ENCODE measurements at places on chromosomes 1 and 21.

- DNase-seq, result no peak
- H3K36me3 ChIP-seq, result peaks cover 21% of the 10 kb centered on the region
- no peaks in the 10 kb centered on the region for H3K27me3 ChIP-seq
- no peaks in the 10 kb centered on the region for H3K4me1 ChIP-seq
- H3K27ac ChIP-seq, result no peak overlapping the region
Measured at GRCh38 chr1:246092136-246092535, 414.9 kb downstream of the SMYD3 start.

DNA sequence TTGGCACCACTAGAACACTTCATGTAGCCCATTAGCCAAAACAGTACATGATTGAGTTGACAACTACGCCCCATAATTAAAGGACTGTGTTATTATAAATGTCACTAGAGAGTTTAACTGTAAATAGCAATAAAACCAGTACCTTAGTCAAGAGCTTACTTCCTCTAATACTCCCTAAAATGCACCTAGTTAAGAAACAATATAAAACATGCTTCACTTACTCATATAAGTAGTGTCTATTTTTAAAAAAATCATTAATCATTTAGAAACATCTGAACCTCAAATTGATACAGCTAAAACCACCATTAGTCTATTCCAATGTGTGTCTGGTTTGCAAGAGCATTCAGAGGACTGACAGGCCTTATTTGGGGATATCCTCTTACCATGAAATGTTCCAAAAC, 25.3 kb downstream of the PTP4A2 start:
- H3K27ac ChIP-seq, result no peak overlapping the region
- no peak for DNase-seq
- H3K27me3 ChIP-seq, result no peaks in the 10 kb centered on the region
- H3K36me3 ChIP-seq, result peaks cover 20% of the 10 kb centered on the region

- no peaks in the 10 kb centered on the region for H3K27me3 ChIP-seq
- H3K4me1 ChIP-seq, result peaks cover 2% of the 10 kb centered on the region
Measured at GRCh38 chr1:39003794-39004193, 12.7 kb downstream of the AKIRIN1 start.

GRCh38 chr1:154851392-154852177, 18.5 kb downstream of the KCNN3 start:
- no peaks in the 10 kb centered on the region for H3K4me1 ChIP-seq
- peaks cover 25% of the 10 kb centered on the region for H3K27me3 ChIP-seq
- no peaks in the 10 kb centered on the region for H3K36me3 ChIP-seq

GRCh38 chr1:23362218-23362713, 7.4 kb downstream of the ZNF436 start:
- H3K4me1 ChIP-seq, result peaks cover 10% of the 10 kb centered on the region
- H3K27ac ChIP-seq, result no peak overlapping the region
- H3K27me3 ChIP-seq, result no peaks in the 10 kb centered on the region
- H3K4me3 ChIP-seq, result no peak overlapping the region

- no peaks in the 10 kb centered on the region for H3K36me3 ChIP-seq
- H3K4me1 ChIP-seq, result no peaks in the 10 kb centered on the region
- no peak overlapping the region for H3K27ac ChIP-seq
- DNase-seq, result no peak
- peaks cover 14% of the 10 kb centered on the region for H3K27me3 ChIP-seq
Measured at GRCh38 chr1:94305704-94306103, 68.3 kb upstream of the ARHGAP29 start.

DNA sequence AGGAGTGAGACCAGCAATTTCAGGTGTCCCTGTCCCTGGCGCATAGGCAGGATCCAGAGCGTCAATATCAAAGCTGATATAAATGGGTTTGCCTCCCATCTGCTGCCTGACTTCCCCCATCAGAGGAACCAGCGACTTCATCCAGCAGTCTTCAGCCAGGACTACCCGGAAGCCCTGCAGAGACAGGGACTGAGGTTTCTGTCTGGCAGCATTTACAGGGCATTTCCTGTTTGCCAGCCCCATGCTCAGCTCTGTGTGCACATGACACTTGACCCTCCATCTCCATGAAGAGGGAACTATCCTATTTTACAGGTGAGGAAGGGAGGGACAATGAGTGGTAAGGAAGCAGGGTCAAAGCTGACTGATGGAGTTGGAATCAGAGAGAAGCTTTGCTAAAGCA, 7.2 kb downstream of the AGMAT start:
- H3K36me3 ChIP-seq, result no peaks in the 10 kb centered on the region
- DNase-seq, result no peak
- no peak overlapping the region for H3K27ac ChIP-seq
- peaks cover 21% of the 10 kb centered on the region for H3K4me1 ChIP-seq
- H3K27me3 ChIP-seq, result no peaks in the 10 kb centered on the region
- H3K4me3 ChIP-seq, result no peak overlapping the region

GRCh38 chr21:41428311-41428710, 2.3 kb downstream of the MX1 start:
- peaks cover 6% of the 10 kb centered on the region for H3K36me3 ChIP-seq

GRCh38 chr21:41744028-41744930, 22.6 kb downstream of the RIPK4 start:
- no peaks in the 10 kb centered on the region for H3K4me1 ChIP-seq
- H3K27me3 ChIP-seq, result peaks cover 29% of the 10 kb centered on the region
- no peak for DNase-seq
- H3K4me3 ChIP-seq, result no peak overlapping the region
- no peaks in the 10 kb centered on the region for H3K36me3 ChIP-seq

- H3K4me1 ChIP-seq, result peaks cover 23% of the 10 kb centered on the region
- no peaks in the 10 kb centered on the region for H3K27me3 ChIP-seq
- H3K27ac ChIP-seq, result peak overlapping the region; percentile 20
- H3K36me3 ChIP-seq, result no peaks in the 10 kb centered on the region
- DNase-seq, result no peak
Measured at GRCh38 chr1:74650561-74650960, 23.0 kb downstream of the ERICH3 start.

GRCh38 chr1:217089361-217090014, 366.3 kb upstream of the ESRRG start:
- H3K4me3 ChIP-seq, result no peak overlapping the region
- H3K36me3 ChIP-seq, result no peaks in the 10 kb centered on the region
- no peaks in the 10 kb centered on the region for H3K4me1 ChIP-seq
- H3K27ac ChIP-seq, result no peak overlapping the region

DNA sequence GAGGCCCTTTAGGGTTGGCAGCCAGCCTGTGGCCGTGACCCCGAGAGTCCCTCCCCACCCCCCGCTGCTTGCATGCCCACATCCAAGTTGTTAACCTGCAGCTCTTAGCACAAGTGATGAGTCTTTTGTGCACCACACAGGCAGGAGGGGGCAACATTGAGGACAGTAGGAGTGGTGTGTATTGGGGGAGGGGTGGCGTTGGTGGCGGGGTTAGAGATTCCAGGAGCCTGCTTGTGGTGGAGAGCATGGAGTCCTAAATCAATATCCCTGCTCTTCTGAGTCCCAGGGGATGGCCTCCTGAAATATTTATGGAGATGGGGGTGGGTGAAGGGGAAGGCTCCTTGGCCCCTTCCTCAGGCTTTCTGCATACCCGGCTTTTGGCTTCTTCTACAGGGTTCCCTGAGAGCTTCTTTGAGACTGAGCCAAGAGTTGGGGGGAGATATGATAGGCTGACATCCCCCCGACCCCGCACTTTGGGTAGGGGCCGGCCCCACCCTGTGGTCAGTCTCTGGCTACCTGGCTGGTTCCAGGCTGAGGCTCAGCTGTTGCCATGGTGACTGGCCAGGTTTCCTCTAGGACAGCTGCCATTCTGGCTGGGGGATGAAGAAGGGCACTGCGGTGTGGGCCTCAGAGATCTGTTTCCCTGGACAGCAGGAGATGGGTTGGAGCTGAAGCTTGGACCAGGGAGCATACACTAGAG, 5.0 kb downstream of the CHRNB2 start:
- no peak overlapping the region for H3K4me3 ChIP-seq
- H3K27me3 ChIP-seq, result peaks cover 52% of the 10 kb centered on the region
- no peak for DNase-seq
- H3K27ac ChIP-seq, result no peak overlapping the region

DNA sequence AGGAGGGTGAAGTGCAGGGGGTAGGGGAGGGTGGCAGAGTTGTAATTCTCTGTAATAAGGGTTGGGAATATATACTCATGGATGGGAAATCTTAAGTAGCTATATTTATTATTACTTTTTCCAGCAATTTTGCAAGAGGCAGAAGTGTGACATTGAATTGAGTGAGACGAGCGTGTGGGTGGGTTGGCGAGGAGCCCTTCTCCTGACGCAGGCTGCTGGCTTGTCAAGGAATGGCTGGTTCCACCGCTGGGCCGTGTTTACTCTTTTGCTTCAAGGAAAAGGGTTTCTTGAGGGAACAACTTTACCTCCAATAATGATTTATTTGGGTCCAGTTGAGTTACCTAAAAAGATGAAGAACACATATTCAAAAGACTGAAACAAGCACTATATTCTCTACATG, 17.9 kb upstream of the DMRTA2 start:
- no peak overlapping the region for H3K4me3 ChIP-seq
- no peaks in the 10 kb centered on the region for H3K27me3 ChIP-seq
- DNase-seq, result no peak
- H3K4me1 ChIP-seq, result no peaks in the 10 kb centered on the region
- H3K27ac ChIP-seq, result no peak overlapping the region
- peaks cover 17% of the 10 kb centered on the region for H3K36me3 ChIP-seq

GRCh38 chr1:234676103-234676594, 66.2 kb upstream of the IRF2BP2 start:
- H3K27me3 ChIP-seq, result no peaks in the 10 kb centered on the region
- peaks cover 10% of the 10 kb centered on the region for H3K4me1 ChIP-seq
- DNase-seq, result peak; percentile 39
- H3K4me3 ChIP-seq, result peak overlapping the region; percentile 92

DNA sequence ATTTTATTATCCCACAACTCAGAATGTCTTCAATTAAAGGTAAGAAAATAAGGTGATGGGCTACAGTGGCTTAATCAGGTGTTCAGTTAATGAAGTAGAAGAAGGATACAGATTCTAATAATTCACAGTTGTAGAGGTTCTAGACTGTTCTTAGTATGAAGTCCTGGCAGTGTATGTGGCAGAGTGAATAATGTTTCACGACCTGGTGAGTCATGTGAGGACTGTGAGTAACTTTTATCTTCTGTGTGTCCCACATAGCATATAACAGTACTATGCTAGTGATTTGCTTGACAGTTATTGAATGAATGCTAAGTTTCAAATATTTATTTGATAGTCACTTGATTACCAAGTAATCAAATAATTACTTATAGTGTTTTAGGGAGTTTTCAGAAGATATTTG, 20.0 kb downstream of the SLC16A4 start:
- no peak overlapping the region for H3K4me3 ChIP-seq
- DNase-seq, result no peak
- H3K36me3 ChIP-seq, result no peaks in the 10 kb centered on the region
- H3K4me1 ChIP-seq, result peaks cover 4% of the 10 kb centered on the region
- no peaks in the 10 kb centered on the region for H3K27me3 ChIP-seq

GRCh38 chr1:166377896-166378295, 211.1 kb upstream of the FAM78B start:
- H3K27me3 ChIP-seq, result no peaks in the 10 kb centered on the region
- DNase-seq, result no peak
- H3K4me1 ChIP-seq, result no peaks in the 10 kb centered on the region
- H3K27ac ChIP-seq, result no peak overlapping the region
- no peaks in the 10 kb centered on the region for H3K36me3 ChIP-seq

DNA sequence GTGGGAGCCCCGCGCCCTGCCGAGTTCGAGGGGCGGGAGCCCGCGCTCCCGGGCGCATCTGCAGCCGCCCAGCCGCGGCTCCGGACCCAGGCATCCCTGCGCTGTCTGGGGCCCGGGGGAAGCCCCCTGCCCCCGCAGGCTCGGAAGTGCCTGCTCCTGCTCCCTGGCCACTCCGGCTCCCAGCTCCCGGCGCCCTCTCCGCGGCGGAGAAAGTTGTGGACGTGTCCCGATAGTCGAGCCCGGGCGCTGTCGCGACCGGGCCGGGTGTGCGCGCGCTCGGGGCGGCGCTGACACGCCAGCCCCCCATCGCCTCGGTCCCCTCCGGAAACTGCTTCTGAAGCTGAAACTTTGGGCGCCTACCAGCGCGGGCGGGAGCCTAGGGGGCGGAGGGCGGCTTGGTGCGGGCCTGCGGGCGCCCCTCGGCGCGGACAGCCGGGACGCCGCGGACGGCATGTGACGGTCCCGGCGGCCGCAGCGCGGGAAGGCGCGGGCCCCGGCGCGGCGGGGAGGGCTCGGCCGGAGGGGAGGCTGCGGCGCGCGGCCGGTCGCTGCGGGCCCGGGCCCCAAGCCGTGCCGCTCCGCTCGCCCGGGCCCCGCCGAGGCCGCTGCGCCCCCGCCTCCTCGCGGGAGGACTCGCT, 515 bp downstream of the MAN1C1 start:
- H3K4me3 ChIP-seq, result peak overlapping the region; percentile 67
- H3K4me1 ChIP-seq, result peaks cover 21% of the 10 kb centered on the region
- peaks cover 44% of the 10 kb centered on the region for H3K27me3 ChIP-seq
- H3K27ac ChIP-seq, result no peak overlapping the region

DNA sequence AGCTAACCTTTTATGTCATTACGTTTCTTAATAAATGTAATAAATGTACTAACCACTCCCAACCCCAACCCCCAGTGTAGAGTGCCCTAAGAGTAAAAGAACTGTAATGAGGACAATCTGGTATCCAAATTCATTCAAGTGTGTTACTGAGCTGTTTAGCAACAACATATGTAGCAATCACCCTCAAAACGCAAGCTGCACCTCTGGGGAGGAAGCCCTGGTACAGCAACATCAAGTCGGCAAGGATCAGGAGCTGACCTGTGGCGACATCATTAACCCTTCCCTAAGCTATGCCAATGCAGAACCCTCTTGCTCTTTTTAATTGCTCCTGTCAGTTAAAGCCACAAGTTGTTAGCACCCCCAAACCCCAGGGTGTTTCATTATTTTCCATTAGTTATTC, 47.1 kb downstream of the STX6 start:
- H3K4me3 ChIP-seq, result no peak overlapping the region
- no peak for DNase-seq
- H3K36me3 ChIP-seq, result peaks cover 30% of the 10 kb centered on the region
- peaks cover 5% of the 10 kb centered on the region for H3K4me1 ChIP-seq

GRCh38 chr1:151944126-151944856, 35.0 kb upstream of the THEM4 start:
- no peak overlapping the region for H3K27ac ChIP-seq
- H3K4me1 ChIP-seq, result peaks cover 11% of the 10 kb centered on the region
- DNase-seq, result no peak

GRCh38 chr1:206590025-206590758, 22.1 kb downstream of the EIF2D start:
- H3K36me3 ChIP-seq, result peaks cover 4% of the 10 kb centered on the region
- no peaks in the 10 kb centered on the region for H3K27me3 ChIP-seq
- no peak overlapping the region for H3K4me3 ChIP-seq
- H3K4me1 ChIP-seq, result peaks cover 5% of the 10 kb centered on the region
- no peak overlapping the region for H3K27ac ChIP-seq

- no peaks in the 10 kb centered on the region for H3K36me3 ChIP-seq
- no peak for DNase-seq
- H3K27me3 ChIP-seq, result peaks cover 65% of the 10 kb centered on the region
- no peak overlapping the region for H3K27ac ChIP-seq
- H3K4me3 ChIP-seq, result no peak overlapping the region
Measured at GRCh38 chr1:19055701-19056100, 99.2 kb upstream of the IFFO2 start.

All from naive B cell (primary cell).